CD4-positive, alpha-beta memory T cell (primary cell): ENCODE measurements at places on chromosomes 3 and 15. TPM values are rescaled to one million over a fixed set of nuclear protein-coding genes. Genes with fewer than 3 reads are reported as not detected.

DNA sequence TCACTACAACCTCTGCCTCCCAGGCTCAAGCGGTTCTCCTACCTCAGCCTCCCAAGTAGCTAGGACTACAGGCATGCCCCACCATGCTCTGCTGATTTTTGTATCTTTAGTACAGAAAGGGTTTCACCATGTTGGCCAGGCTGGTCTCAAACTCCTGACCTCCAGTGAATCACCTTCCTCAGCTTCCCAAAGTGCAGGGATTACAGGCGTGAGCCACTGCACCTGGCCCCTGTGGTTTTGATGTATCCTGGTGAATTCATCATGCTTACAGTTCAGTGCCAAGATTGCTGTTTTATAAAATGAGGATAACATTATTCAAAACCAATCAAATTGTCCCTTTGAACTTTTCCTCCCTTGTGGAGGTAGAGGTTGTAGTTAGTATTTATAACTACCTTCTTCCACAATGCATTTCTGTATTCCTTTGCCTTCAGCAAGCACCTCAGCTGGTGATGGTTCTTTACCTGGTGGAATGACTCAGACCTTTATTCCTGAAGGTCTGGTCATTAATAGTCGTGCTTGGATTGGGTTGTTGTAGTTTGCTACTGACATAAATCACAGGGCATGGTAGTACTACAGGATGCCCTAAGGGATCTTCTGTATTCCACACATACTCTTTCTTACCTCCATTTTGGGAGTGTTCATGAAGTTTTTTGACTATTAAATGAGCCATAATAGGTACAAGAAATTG, 76.9 kb downstream of the UBP1 start:
- H3K36me3 ChIP-seq = no peaks in the 10 kb centered on the region
- no peak overlapping the region for H3K27ac ChIP-seq
- H3K4me1 ChIP-seq = no peaks in the 10 kb centered on the region
- H3K4me3 ChIP-seq = no peak overlapping the region
- H3K27me3 ChIP-seq = no peaks in the 10 kb centered on the region
- DNase-seq = no peak

GRCh38 chr3:175343946-175344345, 484.8 kb downstream of the NAALADL2 start:
- no peaks in the 10 kb centered on the region for H3K4me1 ChIP-seq
- H3K4me3 ChIP-seq = no peak overlapping the region
- DNase-seq = no peak
- H3K36me3 ChIP-seq = no peaks in the 10 kb centered on the region
- no peak overlapping the region for H3K27ac ChIP-seq

- no peak overlapping the region for H3K27ac ChIP-seq
- DNase-seq = no peak
- H3K4me3 ChIP-seq = no peak overlapping the region
- no peaks in the 10 kb centered on the region for H3K4me1 ChIP-seq
- no peaks in the 10 kb centered on the region for H3K27me3 ChIP-seq
- no peaks in the 10 kb centered on the region for H3K36me3 ChIP-seq
These were observed 258.4 kb upstream of the AGTR1 start for GRCh38 chr3:148439254-148439822.

DNA sequence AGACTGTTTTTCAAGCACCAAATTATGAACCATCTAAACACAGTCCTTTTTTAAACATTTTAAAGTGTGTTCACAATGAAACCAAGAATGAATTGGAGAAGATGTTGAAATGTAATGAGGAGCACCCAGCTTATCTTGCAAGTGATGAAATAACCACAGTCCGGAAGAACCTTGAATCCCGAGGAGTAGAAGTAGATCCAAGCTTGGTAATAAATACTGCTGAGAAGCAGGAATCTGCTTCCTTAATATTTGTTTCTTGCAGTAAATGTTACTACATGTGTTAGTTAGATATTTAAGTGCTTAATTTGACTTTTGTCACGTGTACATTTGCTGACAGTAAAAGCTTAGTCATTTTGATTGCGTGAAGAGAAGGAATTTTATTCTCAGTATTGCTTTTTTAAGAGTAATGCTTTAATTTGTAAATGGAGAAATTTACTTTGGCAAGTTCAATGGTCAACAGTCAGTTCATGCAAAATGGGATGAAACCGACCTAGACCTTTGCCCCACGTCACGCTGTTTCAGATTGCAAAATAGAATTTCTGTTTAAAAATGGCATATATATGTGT, 69.8 kb downstream of the OPA1 start:
- no peak overlapping the region for H3K4me3 ChIP-seq
- peaks cover 35% of the 10 kb centered on the region for H3K36me3 ChIP-seq
- no peaks in the 10 kb centered on the region for H3K4me1 ChIP-seq
- no peak overlapping the region for H3K27ac ChIP-seq
- DNase-seq = no peak

- H3K27me3 ChIP-seq = no peaks in the 10 kb centered on the region
- no peaks in the 10 kb centered on the region for H3K4me1 ChIP-seq
- H3K4me3 ChIP-seq = no peak overlapping the region
These were observed 158.2 kb downstream of the CHDH start for GRCh38 chr3:53688066-53688465.

- no peak overlapping the region for H3K27ac ChIP-seq
- H3K4me1 ChIP-seq = no peaks in the 10 kb centered on the region
- no peak overlapping the region for H3K4me3 ChIP-seq
- DNase-seq = no peak
- no peaks in the 10 kb centered on the region for H3K27me3 ChIP-seq
These were observed 214.7 kb upstream of the NECTIN3 start for GRCh38 chr3:110856916-110857315.

DNA sequence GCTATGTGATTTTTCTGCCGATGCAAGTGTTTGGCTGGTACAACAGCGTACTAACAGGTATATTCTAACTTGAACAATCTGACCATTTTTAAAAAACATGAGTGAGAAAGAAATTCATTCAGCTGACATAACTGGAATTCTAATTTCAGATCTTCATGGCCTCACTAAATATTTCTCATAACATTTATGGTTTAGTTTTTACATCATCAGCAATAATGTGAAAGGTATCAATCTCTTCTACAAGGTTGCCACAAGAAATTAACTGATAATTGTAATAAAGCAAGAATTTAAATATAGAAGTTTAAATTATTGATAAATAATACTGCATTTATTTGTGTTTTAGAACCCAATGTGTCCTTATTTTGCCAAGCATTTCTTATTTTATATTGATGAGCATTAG, 5.2 kb upstream of the C3orf80 start:
- peaks cover 10% of the 10 kb centered on the region for H3K27me3 ChIP-seq
- peaks cover 9% of the 10 kb centered on the region for H3K4me1 ChIP-seq
- H3K27ac ChIP-seq = no peak overlapping the region
- no peaks in the 10 kb centered on the region for H3K36me3 ChIP-seq
- no peak overlapping the region for H3K4me3 ChIP-seq
- no peak for DNase-seq

- no peak for DNase-seq
- no peaks in the 10 kb centered on the region for H3K27me3 ChIP-seq
- H3K36me3 ChIP-seq = no peaks in the 10 kb centered on the region
- no peaks in the 10 kb centered on the region for H3K4me1 ChIP-seq
These were observed 7.3 kb downstream of the MYO5C start for GRCh38 chr15:52288051-52288942.

DNA sequence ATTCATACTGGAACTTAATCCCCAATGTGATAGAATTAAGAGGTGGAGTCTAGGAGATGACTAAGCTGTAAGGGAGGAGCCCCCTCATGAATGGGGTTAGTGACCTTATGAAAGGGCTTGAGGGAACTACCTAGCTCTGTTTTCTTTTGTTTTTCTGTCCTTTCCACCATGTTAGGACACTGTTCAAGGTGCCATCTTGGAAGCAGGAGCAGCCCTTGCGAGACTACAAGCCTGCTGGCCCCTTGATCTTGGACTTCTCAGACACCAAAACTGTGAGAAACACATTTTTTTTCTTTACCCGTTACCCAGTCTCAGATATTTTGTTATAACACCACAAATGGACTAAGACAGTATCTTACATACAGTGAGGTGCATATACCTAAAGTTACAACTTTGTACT, 26.5 kb downstream of the GOLGA6A start:
- H3K27ac ChIP-seq = no peak overlapping the region
- no peaks in the 10 kb centered on the region for H3K27me3 ChIP-seq
- no peak overlapping the region for H3K4me3 ChIP-seq

DNA sequence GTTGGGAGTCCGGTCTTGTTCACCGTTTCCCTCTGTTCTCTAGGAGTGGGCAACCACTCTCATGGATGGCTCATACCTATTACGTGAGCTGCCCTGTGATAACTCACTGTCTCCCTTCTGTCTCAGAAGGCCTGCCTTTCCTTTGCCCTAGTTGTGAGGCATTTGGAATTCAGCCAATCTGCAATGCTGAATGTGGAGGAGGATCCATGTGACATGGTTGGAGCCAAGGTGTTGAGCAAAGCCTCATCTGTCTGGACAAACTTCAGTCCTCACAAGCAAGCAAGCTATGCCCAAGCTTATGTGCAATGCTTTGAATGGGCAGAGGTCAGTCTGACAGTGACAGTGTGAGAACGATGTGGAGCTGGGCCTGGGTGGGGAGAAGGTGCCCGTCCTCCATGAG, 37.8 kb upstream of the ATP10A start:
- H3K27me3 ChIP-seq = no peaks in the 10 kb centered on the region
- H3K4me3 ChIP-seq = no peak overlapping the region
- no peak for DNase-seq
- H3K4me1 ChIP-seq = no peaks in the 10 kb centered on the region

DNA sequence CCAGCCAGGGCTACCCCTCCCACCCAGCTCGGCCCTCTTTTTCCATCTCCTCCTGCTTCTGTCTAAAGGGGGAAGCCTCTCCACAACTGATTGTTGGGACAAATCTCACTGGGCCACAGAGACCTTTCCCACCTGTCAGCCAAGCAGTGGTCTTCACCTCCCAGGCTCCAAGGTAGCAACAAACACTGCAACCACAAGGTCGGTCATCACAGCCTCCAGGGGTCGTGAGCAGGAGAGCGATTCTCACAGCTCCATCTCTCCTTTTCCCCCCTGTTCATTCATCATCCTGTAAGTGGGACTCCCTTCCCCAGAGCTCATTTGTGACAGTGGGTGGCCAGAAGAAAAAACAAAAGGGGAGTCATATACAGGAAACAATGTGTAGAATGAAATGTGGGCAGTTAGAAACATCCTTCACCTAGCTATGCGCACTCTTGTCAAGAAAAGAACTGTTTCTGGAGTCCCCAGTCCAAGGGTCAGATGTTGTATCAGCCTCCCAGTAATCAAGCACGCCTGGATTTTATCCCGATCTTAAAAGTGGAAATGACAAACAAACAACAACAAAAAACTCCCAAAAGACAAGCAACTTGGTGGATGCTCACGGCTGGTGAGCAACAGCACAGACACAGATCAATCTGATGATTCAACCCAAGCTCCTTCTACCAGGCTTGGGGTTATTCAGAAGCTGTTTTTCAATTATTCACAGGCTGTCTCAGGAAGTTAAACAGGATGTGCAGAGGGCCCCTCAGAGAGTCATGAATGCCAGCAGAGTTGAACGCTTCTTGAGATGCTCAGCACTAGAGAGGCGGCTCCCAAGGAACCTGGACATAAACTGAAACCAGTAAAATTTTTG, 22.4 kb downstream of the LYZL4 start:
- no peaks in the 10 kb centered on the region for H3K36me3 ChIP-seq
- peak; percentile 15 for DNase-seq
- H3K27ac ChIP-seq = no peak overlapping the region
- H3K27me3 ChIP-seq = no peaks in the 10 kb centered on the region
- peaks cover 23% of the 10 kb centered on the region for H3K4me1 ChIP-seq

- H3K36me3 ChIP-seq = no peaks in the 10 kb centered on the region
- no peak overlapping the region for H3K4me3 ChIP-seq
- H3K27ac ChIP-seq = no peak overlapping the region
- no peaks in the 10 kb centered on the region for H3K27me3 ChIP-seq
- DNase-seq = no peak
These were observed 266.6 kb upstream of the ICE2 start for GRCh38 chr15:60745469-60746061.

DNA sequence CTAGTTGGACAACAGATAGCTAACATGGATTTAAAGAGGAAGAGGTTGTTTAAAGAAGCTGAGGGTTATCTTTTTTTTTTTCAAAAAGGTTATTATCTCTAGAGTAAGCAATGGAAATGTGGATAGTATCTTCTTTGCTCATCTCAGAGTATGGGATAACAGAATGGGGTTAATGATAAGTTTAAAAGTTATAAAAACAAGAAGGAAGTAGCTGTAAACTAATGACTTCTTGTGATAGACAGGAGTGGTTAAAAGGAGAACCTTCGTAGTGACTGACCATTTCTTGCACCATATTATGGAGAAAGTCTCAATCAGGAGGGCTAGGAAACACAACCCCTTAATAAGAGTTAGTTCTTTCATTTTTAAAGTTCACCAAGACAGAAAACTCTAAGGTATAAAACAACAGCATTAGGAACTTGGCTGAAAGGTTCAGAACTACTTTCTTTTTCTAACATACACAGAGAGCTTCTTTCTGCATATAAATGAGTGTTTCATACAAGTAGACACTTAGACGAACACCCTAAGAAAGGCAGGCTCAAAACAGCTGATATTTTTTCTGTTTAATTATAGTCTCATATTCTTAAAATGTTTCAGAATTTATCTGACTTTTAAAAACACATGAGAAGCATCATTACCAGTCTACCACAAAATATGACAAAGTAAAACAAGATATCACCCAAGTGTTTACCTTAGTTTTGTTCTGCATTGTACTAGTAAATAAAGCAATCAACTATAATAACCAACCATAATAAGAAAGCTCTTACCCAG, 140.0 kb downstream of the MEIS2 start:
- H3K36me3 ChIP-seq = no peaks in the 10 kb centered on the region
- no peak overlapping the region for H3K4me3 ChIP-seq
- no peaks in the 10 kb centered on the region for H3K4me1 ChIP-seq
- H3K27me3 ChIP-seq = no peaks in the 10 kb centered on the region
- no peak overlapping the region for H3K27ac ChIP-seq

GRCh38 chr3:18237251-18238005, 187.7 kb downstream of the SATB1 start:
- H3K4me1 ChIP-seq = no peaks in the 10 kb centered on the region
- no peak for DNase-seq
- H3K36me3 ChIP-seq = no peaks in the 10 kb centered on the region
- no peak overlapping the region for H3K27ac ChIP-seq

GRCh38 chr3:52831500-52832301, 1.2 kb upstream of the ITIH4 start:
- no peaks in the 10 kb centered on the region for H3K36me3 ChIP-seq
- H3K4me3 ChIP-seq = no peak overlapping the region
- no peaks in the 10 kb centered on the region for H3K27me3 ChIP-seq
- DNase-seq = no peak
- no peak overlapping the region for H3K27ac ChIP-seq

C3orf70 gene
- not detected for polyA plus RNA-seq

MKRN3 gene
- 0.64 TPM for polyA plus RNA-seq

GOLGA6A gene
- not detected for polyA plus RNA-seq

ZMYND10 gene
- polyA plus RNA-seq = not detected

GPR156 gene
- not detected for polyA plus RNA-seq

MUSTN1 gene
- polyA plus RNA-seq = not detected

LRRC28 gene
- polyA plus RNA-seq = 27.1 TPM

OR5K2 gene
- not detected for polyA plus RNA-seq

HAUS2 gene
- 26.4 TPM for polyA plus RNA-seq

GCSAM gene
- 41.2 TPM for polyA plus RNA-seq

CCDC39 gene
- not detected for polyA plus RNA-seq
